Right ventricle myocardium superior (tissue), 1 donor: ENCODE measurements at places on chromosomes 12 and 14. TPM values are rescaled to one million over a fixed set of nuclear protein-coding genes. Genes with fewer than 3 reads are reported as not detected.
A peak's percentile ranks its signal among the peaks of the same experiment; 100 is the strongest.

The LRRC43 gene
- 0.81 TPM for total RNA-seq

The TSHR gene
- total RNA-seq: not detected

The CD163L1 gene
- 2.1 TPM for total RNA-seq

The SAMD15 gene
- total RNA-seq: not detected

The RPGRIP1 gene
- total RNA-seq: 0.27 TPM

The ETFBKMT gene
- 7.0 TPM for total RNA-seq

The KRT73 gene
- total RNA-seq: not detected

The STYK1 gene
- not detected for total RNA-seq

The TMTC1 gene
- total RNA-seq: 29.1 TPM

GRCh38 chr12:127625176-127625771, 641.7 kb upstream of the TMEM132C start:
- no peak for DNase-seq

DNA sequence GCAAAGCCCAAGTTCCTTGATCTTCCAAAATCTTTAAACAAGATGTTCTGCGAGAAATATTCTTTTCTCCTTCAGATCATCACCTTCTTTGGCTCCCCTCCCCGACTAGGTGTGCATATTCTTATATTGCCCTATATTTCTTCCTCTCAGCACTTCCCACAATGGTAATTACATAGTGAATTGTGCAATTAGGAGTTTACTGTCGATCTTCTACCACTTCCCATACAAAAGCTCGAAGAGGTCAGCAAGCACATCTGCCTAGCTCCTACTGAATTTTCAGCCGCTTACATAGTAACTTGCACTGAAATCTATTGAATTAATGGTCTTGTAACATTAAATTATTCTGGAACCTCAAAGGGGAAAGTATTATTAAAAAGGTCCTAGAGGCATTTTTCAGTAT, 16.7 kb downstream of the OSBPL8 start:
- DNase-seq: no peak

DNA sequence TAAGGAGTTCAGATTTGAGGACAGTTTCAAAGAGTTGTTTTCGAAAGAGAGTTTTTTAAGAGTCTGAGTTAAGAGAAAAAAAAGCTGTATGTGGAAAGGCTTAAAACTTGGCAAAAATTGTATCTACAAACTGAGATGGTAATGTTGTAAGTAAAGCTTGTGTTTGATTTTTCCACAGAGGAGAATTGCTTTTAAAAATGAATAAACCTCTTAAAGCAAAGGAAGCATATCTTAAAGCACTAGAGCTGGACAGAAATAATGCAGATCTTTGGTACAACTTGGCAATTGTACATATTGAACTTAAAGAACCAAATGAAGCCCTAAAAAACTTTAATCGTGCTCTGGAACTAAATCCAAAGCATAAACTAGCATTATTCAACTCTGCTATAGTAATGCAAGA, 50.3 kb downstream of the TMTC3 start:
- no peak for DNase-seq

DNA sequence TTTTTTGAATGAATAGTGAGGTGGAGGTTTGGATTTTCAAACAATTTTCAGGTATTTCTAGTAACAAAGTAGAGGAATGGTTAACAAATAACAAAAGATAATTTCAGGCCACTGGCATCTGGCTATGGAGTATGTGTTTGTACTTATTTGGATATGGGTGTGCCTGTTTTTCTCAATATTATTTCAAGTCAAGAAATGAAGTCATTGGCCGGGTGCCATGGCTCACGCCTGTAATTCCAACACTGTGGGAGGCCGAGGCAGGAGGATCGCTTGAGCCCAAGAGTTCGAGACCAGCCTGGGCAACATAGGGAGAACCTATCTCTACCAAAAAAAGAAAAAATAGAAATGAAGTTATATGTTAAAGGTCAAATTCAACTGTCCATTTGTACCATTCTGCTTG, 13.9 kb downstream of the SLC35E3 start:
- no peak for DNase-seq

DNA sequence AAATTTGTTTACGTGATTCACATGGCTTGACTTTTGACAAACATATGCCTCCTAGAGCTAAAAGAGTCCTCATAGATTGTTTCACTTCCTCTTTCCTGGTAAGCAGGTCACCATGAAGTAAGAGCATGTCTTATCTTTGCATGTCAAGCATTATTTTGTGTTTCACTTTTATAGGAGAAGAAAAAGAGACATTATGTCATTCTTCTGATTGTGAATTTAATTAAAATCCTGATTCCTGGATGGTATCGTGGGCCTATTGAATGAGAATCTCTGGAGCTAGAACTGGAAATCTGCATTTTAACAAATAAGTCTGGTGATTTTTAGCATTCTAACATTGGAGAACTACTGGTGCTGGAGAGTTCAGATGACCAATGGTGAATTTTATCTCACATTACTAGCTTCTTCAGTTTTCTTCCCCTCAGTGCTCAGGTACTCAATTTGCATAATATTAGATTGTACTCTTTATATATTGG, 218.6 kb upstream of the ATP2B1 start:
- DNase-seq: no peak

DNA sequence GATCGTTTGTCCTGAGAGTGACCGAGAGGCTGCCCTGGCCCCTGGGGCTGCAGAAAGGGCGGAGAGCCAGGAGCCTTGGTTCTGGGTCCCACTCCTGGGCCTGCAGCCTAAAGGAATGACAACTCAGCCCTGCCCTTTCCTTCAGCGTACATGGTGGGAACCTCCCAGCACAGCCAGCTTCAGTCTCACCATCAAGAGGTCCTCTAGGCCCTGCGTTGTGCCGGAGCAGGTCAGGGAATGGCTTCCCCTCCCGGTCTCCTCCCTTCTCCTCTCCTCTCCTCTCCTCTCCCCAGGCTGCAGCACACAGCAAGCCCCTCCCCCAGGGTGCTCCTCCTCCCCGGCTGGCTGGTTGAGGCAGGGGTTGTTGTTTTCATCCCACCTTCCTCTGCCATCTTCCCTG, 44.6 kb upstream of the TUNAR start:
- DNase-seq: no peak

DNA sequence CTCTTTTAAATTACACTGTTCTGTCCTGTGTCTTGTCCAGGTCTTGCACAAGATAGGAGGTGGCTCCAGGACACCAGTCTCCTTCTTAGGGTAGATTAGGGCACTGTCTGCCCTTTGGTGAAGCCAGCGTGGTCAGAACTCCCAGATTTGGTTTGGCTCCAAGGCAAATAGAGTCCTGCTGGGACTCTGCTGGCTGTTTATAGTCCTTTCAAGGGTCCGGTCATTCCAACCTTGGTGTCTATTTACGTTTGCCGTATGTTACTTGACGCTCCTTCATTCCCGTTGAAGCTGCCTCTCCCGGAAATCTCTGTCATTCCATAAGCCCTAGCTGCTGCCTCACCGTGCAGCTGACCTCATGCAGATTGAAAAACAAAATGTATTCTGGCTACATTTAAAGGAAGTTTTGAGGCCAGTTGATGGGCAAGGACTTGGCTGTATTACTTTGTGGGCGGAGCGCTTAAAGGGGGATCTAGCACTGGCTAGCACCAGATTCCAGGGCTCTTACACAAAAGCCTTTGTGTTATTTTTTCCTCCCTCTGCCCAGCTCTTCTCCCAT, 180.6 kb downstream of the AKAP6 start:
- DNase-seq: peak; percentile 62

GRCh38 chr14:48584031-48584430, 908.6 kb upstream of the MDGA2 start:
- no peak for DNase-seq

GRCh38 chr12:51246254-51246853, 7.7 kb downstream of the DAZAP2 start:
- DNase-seq: no peak

- DNase-seq: peak; percentile 72
Observed at GRCh38 chr12:6603095-6603567, 4.0 kb downstream of the CHD4 start.

DNA sequence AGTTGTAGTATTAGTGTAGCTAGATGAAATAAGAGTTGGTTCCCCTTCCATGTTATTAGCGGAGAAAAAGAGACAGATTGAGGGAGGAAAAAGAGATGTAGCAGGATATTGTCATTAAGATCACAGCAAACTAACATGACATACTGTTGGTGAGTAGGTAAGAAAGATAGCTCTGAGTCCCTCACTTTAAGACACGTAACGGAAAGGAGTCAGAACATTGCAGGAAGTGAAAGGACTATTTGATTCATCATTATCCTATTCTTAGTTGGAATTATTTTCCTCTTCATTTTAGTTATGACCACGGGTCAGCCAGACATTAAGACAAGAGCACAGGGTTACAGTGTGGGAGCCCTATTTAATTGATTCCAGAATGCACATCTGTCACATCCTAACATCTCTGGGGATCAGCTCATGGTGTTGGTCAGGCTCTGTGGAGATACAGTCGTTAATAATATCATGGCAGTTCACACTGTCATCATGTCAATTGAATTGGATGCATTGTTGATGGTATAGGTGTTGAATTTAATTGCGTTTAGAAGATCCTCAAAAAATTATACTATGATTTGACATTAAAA, 55.0 kb downstream of the TMX1 start:
- no peak for DNase-seq

- no peak for DNase-seq
Observed at GRCh38 chr12:102797528-102797927, 119.5 kb downstream of the PAH start.

DNA sequence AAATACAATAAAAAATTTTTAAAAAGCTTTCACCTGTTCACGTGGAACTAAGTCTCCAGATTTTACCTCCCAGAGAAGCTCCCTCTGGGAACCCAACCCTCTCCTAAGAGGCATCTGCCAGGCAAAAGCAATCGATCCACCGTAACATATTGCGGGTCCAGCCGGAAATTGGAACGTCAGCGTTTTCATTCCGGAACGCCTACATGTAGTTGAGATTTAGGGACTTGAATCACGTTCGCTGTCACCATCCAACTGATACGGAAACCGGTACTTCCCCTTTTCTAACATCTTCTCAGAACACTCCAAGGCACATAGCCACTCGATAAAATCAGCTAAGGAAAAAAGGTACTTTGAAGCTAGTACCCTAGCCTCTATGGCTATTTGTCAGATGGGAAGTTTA, 70.3 kb downstream of the COX16 start:
- no peak for DNase-seq

GRCh38 chr12:110585231-110585799, 2.2 kb upstream of the PPTC7 start:
- DNase-seq: no peak

DNA sequence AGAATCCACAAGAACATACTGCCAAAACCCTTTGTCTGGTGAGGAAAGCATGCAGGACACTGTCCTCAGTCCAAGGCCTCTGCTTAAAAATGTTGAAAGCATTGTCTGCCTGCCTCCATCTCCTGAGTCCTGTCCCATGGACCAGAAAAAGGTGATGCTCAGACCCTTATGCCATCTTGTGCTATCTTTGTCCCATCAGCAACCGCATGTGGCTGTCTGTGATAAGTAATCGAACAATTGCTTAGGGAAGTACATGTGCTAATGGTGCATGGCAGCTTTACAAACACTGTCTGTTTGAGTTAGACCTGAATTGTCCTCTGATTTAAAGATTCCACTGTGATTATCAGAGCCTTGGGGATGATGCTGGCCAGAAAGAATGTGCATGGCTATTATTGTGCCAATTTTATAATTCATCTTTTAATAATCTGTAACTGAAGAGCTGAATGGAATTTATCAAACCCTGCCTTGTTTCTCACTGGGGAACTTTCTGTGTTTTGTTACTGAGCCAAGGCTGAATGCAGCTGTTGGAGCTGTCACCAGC, 177.5 kb downstream of the DACT1 start:
- no peak for DNase-seq

DNA sequence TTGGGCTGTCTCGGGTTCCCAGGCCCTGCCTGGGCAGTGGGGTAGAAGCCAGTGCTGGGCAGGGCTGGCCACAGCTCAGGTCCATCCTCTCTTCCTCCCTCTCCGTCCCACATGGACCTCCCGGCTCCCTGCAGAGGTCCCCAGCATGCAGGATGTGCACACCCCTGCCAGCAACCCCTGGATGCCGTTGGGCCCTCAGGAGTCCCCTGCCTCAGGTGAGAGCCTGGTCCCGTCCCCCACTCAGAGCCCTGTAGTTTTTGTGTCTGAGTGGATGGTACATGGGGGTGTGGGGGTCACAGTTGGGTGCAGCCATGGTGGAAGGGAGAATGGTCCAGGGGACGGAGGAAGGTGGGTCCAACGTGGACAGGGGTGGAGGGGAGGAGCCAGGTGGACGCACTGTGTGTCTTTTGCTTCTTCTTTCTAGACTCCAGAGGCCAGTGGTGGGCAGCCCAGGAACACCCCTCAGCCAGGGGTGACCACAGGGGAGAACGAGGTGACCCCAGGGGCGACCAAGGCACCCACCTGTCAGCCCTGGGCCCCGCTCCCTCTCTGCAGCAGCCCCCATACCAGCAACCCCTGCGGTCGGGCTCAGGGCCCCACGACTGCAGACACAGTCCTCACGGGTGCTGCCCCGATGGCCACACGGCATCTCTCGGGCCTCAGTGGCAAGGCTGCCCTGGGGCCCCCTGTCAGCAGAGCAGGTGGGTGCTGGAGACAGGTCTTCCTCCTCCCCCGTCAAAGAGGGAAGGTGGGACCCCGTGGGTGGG, 21.7 kb downstream of the PAPLN start:
- peak; percentile 16 for DNase-seq

- no peak for DNase-seq
Observed at GRCh38 chr12:95646781-95647190, 95.5 kb upstream of the USP44 start.

DNA sequence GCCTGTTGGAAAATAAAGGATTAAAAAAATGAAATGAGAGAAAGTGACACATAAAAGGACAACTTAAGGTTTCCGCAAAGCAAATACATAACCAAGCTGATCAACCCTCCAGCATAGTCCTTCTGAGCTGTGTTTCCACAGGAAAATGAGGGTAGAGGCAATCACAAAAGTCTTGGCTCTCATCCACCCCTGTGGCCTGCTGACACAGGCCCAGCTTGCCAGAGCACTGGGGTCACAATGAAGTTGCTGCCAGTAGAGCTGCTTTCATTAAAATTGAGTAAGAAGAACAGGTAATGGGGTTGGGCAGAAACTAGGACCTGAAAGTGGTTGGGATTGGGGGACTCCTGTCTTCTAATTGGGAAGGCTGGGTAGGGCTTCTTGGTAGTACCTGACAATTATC, 65.9 kb downstream of the RERG start:
- DNase-seq: no peak

DNA sequence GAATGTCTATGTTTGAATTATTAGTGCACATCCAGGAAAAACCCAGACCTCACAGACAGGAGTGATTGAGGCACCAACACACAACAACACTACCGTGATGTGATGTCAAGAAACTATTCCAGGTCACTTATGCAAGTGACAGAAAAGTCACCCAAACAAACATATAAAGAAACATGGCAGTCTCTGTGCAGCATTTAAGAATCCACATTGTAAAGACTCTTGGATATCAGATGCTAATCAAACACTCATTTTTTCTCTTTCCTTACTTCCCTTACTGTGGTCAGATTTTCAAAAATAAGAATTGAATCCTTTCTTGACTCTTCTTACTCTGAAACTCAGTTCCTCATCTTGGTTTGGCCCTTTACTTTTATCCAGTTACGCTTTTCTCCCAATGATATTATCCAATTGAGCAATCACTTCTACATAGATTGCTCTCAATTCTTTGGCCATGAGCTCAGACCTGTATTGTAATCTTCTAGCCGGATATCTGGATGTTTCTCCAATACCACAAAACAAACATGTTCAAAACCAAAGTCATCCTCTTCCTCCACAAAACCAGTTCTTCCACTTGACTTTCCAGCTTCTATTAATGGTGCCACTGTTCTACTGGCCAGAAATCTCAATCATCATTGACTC, 115.4 kb downstream of the DUSP6 start:
- no peak for DNase-seq

- DNase-seq: no peak
Observed at GRCh38 chr12:110279566-110280375, 1.3 kb upstream of the ATP2A2 start.

- DNase-seq: no peak
Observed at GRCh38 chr12:57239587-57240065, 10.1 kb downstream of the SHMT2 start.
